Mononuclear cell (primary cell): ENCODE measurements at places on chromosomes 2 and 18. TPM values are rescaled to one million over a fixed set of nuclear protein-coding genes. Genes with fewer than 3 reads are reported as not detected.

Gene CAVIN2
- 139 TPM for total RNA-seq

Gene FAM237A
- not detected for total RNA-seq

Gene SLC8A1
- 51.2 TPM for total RNA-seq

Gene TANK
- 275 TPM for total RNA-seq

Gene RAB6D
- not detected for total RNA-seq

Gene MAP3K19
- total RNA-seq = not detected

Gene MGAT4A
- total RNA-seq = 207 TPM

Gene ATP6V1C2
- not detected for total RNA-seq

Gene TGOLN2
- 154 TPM for total RNA-seq

Gene ABCG5
- total RNA-seq = not detected

Gene BOLA3
- total RNA-seq = 12.7 TPM

Gene ORC2
- 12.1 TPM for total RNA-seq

Gene FBXO15
- total RNA-seq = 0.63 TPM

Gene AGXT
- total RNA-seq = not detected

Gene SCYGR6
- not detected for total RNA-seq

Gene CYTIP
- total RNA-seq = 766 TPM

Gene FZD7
- total RNA-seq = 0.63 TPM

Gene MOGAT1
- total RNA-seq = not detected

Gene PARD3B
- 0.94 TPM for total RNA-seq
